ENCODE measurements at places on chromosomes 3 and 15. TPM values are rescaled to one million over a fixed set of nuclear protein-coding genes. Genes with fewer than 3 reads are reported as not detected.

GRCh38 chr15:37995461-37996347 lies 61.3 kb downstream of the TMCO5A start:
- H3K27me3 ChIP-seq: no peaks in the 10 kb centered on the region
- no peak overlapping the region for H3K27ac ChIP-seq
- H3K4me1 ChIP-seq: no peaks in the 10 kb centered on the region
- DNase-seq: no peak

- H3K36me3 ChIP-seq: no peaks in the 10 kb centered on the region
- no peak for DNase-seq
- no peak overlapping the region for H3K27ac ChIP-seq
- H3K27me3 ChIP-seq: no peaks in the 10 kb centered on the region
- H3K4me1 ChIP-seq: no peaks in the 10 kb centered on the region
Observed at GRCh38 chr15:70493787-70494516, 269.4 kb downstream of the UACA start.

DNA sequence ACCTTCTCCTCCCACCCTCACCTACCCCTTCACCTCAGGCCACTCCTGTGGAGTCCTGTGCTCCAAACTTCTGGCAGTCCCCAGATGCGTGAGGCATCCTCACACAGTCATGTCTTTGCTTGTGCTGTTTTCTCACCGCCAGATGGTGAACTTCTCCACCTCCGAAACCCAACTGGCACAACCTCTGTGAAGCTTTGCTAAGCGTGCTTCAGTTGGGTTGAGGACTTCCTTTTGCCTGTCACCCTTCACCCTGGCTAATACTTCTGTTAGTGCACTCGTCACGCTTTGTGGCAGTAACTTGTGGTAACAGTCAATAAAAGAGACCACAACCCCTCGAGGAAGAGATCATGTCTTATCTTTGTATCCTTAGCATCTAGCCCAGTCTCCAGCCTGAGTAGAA lies 42.0 kb upstream of the SKOR1 start:
- H3K4me3 ChIP-seq: no peak overlapping the region
- no peaks in the 10 kb centered on the region for H3K4me1 ChIP-seq
- H3K27ac ChIP-seq: no peak overlapping the region
- no peaks in the 10 kb centered on the region for H3K36me3 ChIP-seq
- H3K27me3 ChIP-seq: no peaks in the 10 kb centered on the region

The NOP10 gene
- 129 TPM for total RNA-seq

The PATL2 gene
- total RNA-seq: 8.6 TPM

The RNU5B-1 gene
- total RNA-seq: not detected

DNA sequence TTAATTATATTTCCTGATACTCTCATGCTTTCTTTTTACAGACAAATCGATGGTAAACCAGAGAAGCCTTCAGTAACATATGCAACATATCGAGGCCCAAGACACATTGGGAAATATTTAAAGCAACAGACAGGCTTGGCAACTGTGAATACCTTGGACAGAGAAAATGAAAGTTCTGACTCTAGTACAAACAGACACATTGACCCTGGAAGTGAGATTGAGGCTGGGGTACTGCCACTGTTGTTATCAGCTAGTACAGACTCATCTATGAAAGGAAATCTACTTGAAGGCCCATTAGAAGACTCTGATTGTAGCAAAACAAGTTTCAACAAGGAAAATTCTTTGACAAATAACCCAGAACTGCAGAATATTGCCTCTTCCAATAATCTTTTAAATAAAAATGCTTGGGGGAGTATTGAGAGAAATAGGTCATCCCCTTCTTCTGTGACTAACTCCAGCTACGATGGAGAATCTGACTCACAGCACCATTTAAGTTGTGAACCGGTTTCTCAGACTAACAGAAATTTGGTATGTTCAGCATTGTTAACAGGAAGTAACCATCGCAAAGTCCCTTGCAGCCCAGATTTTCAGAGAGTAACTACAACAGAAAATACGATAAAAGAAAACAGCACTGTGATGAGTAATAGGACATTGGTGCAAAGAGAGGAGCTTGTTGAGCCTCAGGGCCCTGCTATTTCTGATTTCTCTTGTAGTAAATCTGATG lies 50.2 kb downstream of the CRYBG3 start:
- H3K27ac ChIP-seq: no peak overlapping the region
- no peaks in the 10 kb centered on the region for H3K36me3 ChIP-seq

The RASL12 gene
- 10.1 TPM for total RNA-seq

GRCh38 chr3:13570391-13571194 lies 21.7 kb downstream of the FBLN2 start:
- H3K4me1 ChIP-seq: peaks cover 28% of the 10 kb centered on the region
- no peak for DNase-seq
- no peaks in the 10 kb centered on the region for H3K27me3 ChIP-seq
- no peaks in the 10 kb centered on the region for H3K36me3 ChIP-seq
- H3K4me3 ChIP-seq: no peak overlapping the region
- no peak overlapping the region for H3K27ac ChIP-seq

- no peaks in the 10 kb centered on the region for H3K36me3 ChIP-seq
- no peak for DNase-seq
- H3K27me3 ChIP-seq: no peaks in the 10 kb centered on the region
- no peak overlapping the region for H3K27ac ChIP-seq
- H3K4me3 ChIP-seq: no peak overlapping the region
Observed at GRCh38 chr15:78102741-78103140, 10.4 kb downstream of the SH2D7 start.

DNA sequence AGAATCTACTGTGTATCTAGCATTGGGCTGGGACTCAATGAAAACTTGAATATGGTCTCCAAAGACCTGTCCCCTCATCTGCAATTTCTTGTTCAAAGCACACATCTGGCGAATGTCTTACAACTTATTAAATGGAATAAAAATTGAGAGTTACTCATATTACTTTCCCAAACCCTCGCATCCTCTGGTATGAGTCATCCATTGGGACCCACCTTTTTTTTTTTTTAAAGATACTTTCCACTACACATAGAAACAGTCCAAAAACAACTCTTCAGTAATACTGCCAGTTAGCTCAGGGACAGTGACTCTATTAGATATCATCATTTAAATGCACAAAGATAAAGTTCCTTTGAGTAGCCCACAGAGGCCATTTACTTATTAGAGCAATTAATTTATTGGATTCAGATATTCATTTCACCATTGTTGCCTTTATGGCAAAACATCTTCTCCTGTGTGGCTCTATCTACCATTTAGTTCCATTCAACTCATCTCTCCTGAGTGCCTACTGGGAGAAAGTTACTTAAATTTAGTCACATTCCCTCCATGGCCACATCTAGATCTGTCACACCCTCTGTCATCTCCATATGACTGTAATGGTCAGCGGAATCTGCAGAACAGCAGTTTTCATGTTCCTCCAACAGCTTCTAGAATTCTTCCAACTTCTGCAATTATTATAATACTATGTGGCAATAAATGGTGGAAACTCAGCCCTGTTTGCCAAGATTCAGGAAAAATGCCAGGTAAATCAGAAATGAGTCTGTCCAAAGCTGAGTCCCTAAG lies 77.9 kb upstream of the ARHGEF3 start:
- H3K36me3 ChIP-seq: no peaks in the 10 kb centered on the region
- H3K4me3 ChIP-seq: no peak overlapping the region
- DNase-seq: no peak
- H3K4me1 ChIP-seq: peaks cover 40% of the 10 kb centered on the region
- no peaks in the 10 kb centered on the region for H3K27me3 ChIP-seq

DNA sequence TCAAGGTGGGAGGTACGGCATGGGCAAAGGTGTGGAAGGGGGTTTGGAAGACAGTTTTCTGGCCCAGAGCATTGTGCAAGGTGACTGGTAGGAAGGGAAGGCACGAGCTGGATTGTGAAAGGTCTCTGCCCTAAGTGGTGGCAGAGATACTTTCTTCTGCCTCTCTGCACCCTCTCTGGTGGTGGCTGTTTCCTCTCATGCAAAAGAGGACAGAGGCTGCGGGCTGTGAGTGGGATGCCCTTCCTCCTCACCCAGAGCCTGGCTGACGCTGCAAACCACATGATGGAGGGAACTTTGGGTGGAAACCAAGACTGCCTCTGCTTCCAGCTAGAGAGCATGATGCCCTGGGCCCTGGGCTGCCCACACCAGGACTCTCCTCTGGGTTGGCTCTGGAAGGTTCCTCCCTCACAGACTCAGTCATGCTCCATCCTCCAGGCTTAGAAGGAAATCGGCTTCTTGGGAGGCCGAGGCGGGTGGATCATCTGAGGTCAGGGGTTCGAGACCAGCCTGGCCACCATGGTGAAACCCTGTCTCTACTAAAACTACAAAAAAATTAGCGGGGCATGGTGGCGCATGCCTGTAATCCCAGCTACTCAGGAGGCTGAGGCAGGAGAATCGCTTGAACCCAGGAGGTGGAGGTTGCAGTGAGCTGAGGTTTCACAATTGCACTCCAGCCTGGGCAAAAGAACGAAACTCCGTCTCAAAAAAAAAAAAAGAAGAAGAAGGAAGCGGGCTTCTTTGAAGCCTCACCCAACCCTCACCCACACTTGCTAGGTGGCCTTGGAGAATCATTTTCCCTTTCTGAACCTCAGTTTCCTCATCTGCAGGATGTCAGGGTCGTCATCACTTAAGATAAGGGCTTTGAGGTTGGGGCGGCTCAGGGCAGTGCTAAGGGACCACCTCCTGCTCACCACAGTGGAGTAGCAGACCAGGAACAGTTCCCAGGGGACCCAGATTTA lies 8.3 kb downstream of the PSTPIP1 start:
- no peak overlapping the region for H3K4me3 ChIP-seq
- no peaks in the 10 kb centered on the region for H3K4me1 ChIP-seq
- peak; percentile 52 for DNase-seq
- peak overlapping the region; percentile 36 for H3K27ac ChIP-seq
- no peaks in the 10 kb centered on the region for H3K36me3 ChIP-seq
- no peaks in the 10 kb centered on the region for H3K27me3 ChIP-seq

The SETD5 gene
- total RNA-seq: 64.7 TPM

GRCh38 chr3:118436697-118437262 lies 597.9 kb downstream of the IGSF11 start:
- no peaks in the 10 kb centered on the region for H3K4me1 ChIP-seq
- H3K4me3 ChIP-seq: no peak overlapping the region
- no peaks in the 10 kb centered on the region for H3K36me3 ChIP-seq
- no peak for DNase-seq
- H3K27me3 ChIP-seq: no peaks in the 10 kb centered on the region

DNA sequence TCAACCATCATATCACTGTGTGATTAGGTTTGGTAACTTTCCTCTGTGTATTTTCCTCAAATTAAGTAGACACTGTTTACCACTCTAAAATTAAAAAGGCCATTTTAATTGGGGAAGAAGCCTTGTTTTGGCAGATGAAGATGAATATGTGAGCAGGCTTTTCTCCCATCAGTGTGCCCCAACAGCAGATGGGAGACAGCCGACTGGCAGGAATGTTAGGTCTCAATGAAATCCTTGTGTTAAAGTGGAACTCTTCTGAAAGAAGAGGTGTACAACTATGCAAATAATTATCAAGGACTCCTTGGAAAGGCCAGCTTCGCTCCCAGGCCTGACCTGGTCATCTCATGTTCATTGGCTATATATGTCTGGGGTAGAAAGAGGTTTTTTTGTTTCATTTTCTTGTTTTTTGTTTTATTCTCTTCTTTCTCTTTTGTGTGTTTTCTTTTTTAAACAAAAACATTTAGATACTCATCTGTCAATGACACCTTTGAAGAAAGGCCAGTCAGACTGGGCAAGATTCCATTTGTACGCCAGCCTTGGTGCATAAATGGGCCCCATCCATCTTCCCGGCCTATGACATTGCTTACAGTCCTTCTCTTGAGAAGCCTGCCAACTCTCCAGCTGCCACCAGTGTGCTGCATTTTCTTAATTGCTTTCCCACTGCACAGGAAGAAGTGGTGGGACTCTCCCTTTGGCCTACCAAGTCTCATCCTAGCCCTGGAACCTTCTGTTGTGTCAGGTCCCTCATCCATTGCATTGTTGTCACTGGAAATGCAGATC lies 25.8 kb downstream of the LRTM1 start:
- no peaks in the 10 kb centered on the region for H3K27me3 ChIP-seq
- H3K4me3 ChIP-seq: no peak overlapping the region
- H3K4me1 ChIP-seq: peaks cover 16% of the 10 kb centered on the region
- H3K36me3 ChIP-seq: no peaks in the 10 kb centered on the region
- H3K27ac ChIP-seq: no peak overlapping the region

GRCh38 chr3:45690336-45691035 lies 1.3 kb downstream of the SACM1L start:
- peak overlapping the region; percentile 96 for H3K27ac ChIP-seq
- no peaks in the 10 kb centered on the region for H3K36me3 ChIP-seq
- H3K4me1 ChIP-seq: peaks cover 63% of the 10 kb centered on the region
- no peak for DNase-seq
- no peaks in the 10 kb centered on the region for H3K27me3 ChIP-seq

DNA sequence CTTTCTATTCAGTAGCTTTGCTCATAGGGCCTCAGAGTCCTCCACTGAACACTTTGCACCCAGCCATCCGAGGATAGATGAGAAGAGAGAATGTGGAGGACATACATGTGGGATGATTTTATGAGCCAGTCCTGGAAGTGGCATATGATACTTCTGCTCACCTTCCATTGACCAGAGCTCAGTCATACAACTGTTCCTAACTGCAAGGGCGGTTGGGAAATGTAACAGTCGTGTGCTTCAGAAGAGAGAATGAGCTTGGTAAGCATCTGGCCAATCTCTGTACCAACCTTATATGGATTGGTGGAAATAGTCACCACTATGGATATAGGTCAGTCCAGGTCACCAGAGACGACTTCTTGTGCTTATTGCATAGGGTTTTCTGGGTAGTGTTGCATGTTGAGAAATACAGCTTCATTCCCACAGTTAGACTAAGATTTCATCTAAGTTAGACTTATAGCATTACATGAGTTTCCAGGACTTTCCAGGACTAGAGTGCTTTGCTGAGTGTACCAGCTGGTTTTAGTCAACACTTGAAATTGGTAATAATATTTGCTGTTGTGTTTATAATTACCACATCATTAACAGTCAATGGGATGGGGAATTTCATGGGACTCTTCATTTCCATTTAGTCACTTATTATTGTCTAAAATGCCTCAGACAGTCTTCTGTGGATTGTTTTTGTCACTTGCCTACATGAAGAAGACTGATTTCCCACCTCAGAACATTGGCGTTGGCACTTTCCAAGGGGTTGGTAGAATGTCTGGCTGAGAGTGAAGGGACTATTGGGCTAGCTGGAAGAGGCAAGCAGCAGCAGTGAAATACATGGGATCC lies 214.5 kb upstream of the ROPN1 start:
- no peaks in the 10 kb centered on the region for H3K27me3 ChIP-seq
- H3K36me3 ChIP-seq: no peaks in the 10 kb centered on the region
- DNase-seq: no peak
- no peaks in the 10 kb centered on the region for H3K4me1 ChIP-seq
- no peak overlapping the region for H3K4me3 ChIP-seq
- no peak overlapping the region for H3K27ac ChIP-seq

The RBP2 gene
- not detected for total RNA-seq

The CDC25A gene
- 3.1 TPM for total RNA-seq

The CELF6 gene
- total RNA-seq: 0.73 TPM

- no peaks in the 10 kb centered on the region for H3K27me3 ChIP-seq
- DNase-seq: peak; percentile 57
- no peak overlapping the region for H3K4me3 ChIP-seq
- H3K36me3 ChIP-seq: no peaks in the 10 kb centered on the region
Observed at GRCh38 chr3:190566043-190566933, 52.4 kb downstream of the IL1RAP start.

GRCh38 chr3:116057400-116058006 lies 387.8 kb downstream of the LSAMP start:
- no peaks in the 10 kb centered on the region for H3K36me3 ChIP-seq
- no peak overlapping the region for H3K4me3 ChIP-seq
- H3K27me3 ChIP-seq: no peaks in the 10 kb centered on the region
- DNase-seq: no peak

All from heart right ventricle (tissue), 16 donors.